ENCODE measurements at places on chromosomes 6 and 20. TPM values are rescaled to one million over a fixed set of nuclear protein-coding genes. Genes with fewer than 3 reads are reported as not detected.

Gene KDM1B
- total RNA-seq: 38.1 TPM

Gene VGLL2
- 1.7 TPM for total RNA-seq

DNA sequence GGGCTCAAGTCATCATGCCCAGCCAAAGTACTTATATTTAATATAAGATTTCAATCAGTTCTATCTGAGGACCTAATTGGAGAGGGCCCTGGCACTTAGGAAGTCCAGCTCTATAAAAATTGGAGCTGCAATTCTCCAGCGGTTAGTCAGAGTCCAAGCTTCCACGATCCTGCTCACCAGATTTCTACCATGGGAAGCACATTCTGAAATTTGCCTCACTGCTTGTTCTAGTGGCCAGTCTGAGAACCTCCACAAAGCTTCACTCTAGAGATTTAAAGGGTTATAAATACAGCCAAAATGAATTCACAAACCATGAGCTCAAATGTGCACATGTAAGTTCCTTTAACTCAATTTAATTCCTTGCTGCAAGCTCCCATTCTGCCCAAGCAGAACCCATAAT lies 33.5 kb downstream of the PNLDC1 start:
- peaks cover 25% of the 10 kb centered on the region for H3K4me1 ChIP-seq
- H3K27me3 ChIP-seq: no peaks in the 10 kb centered on the region
- no peak overlapping the region for H3K4me3 ChIP-seq
- H3K36me3 ChIP-seq: no peaks in the 10 kb centered on the region
- no peak overlapping the region for H3K27ac ChIP-seq

Gene TBP
- 44.4 TPM for total RNA-seq

Gene PROCR
- total RNA-seq: 8.2 TPM

- no peak overlapping the region for H3K4me3 ChIP-seq
- H3K27ac ChIP-seq: no peak overlapping the region
- no peaks in the 10 kb centered on the region for H3K36me3 ChIP-seq
- no peak for DNase-seq
- no peaks in the 10 kb centered on the region for H3K27me3 ChIP-seq
These were observed 10.1 kb upstream of the HEY2 start for GRCh38 chr6:125739364-125739763.

DNA sequence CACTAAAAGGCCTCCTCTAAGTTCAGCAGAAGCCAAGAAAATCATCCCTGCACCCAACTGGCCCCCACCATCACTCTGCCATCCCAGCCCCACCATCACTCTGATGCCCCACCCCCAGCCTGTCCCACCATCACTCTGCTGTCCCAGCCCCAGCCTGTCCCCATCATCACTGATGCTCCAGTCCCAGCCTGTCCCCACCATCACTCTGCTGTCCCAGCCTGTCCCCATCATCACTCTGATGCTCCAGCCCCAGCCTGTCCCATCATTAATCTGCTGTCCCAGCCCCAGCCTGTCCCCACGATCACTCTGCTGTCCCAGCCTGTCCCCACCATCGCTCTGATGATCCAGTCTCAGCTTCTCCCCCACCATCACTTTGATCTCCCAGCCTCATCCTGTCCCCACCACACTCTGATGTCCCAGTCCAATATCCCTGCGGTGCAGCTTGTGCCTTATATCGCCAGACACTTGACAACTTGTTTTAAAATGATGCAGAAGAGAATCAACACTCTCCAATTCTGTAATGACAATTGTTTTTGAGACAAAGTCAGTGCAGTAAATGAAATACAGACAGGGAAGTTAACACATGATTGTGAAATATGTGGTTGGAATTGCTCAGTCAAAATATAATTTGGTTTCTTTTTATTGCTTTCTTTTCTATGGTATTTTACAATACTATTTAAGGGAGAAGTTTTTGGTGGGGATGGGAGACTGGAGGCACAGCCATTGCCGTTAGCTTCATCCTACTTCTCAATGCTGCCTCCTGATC lies 100.8 kb downstream of the TNFAIP3 start:
- H3K36me3 ChIP-seq: no peaks in the 10 kb centered on the region
- H3K4me3 ChIP-seq: no peak overlapping the region
- no peak for DNase-seq
- H3K27ac ChIP-seq: no peak overlapping the region
- no peaks in the 10 kb centered on the region for H3K27me3 ChIP-seq
- no peaks in the 10 kb centered on the region for H3K4me1 ChIP-seq

GRCh38 chr6:89080281-89081128 lies at the start of gene PNRC1:
Gene PNRC1, plus strand, starts transcription at chr6:89080751. Its CDS starts 144 bp downstream, at chr6:89080895.
- H3K36me3 ChIP-seq: no peaks in the 10 kb centered on the region
- H3K4me3 ChIP-seq: peak within 1 kb of the TSS; percentile 100
- peaks cover 8% of the 10 kb centered on the region for H3K4me1 ChIP-seq
- H3K27ac ChIP-seq: peak within 1 kb of the TSS; percentile 100
- peak; percentile 100 for DNase-seq

Gene RSPO4
- 2.6 TPM for total RNA-seq

Gene KIAA1755
- total RNA-seq: 9.6 TPM

GRCh38 chr6:10595731-10596664 lies 74.8 kb downstream of the GCNT2 start:
- no peak for DNase-seq
- no peak overlapping the region for H3K4me3 ChIP-seq
- no peak overlapping the region for H3K27ac ChIP-seq

Gene INSM1
- total RNA-seq: 2.7 TPM

DNA sequence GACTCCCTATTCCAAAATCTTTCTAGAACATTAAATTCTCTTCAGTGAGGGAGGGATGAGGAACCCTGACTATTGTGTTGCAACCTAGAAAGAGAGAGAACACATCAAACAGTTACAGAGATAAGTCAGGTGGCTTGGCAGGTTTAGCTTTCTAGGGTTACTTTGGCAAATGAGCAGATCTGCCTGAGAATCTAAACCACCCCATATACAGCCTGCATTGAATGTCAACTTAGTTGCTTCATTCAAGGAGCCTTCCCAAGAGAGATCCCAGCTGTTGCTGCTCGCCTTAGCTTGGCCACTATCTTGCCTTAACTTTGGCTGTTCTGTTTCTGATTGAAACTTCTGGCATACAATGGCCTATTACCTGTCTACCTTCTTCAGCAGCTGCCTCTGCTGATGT lies 74.7 kb upstream of the TCF21 start:
- no peak overlapping the region for H3K27ac ChIP-seq
- no peak for DNase-seq
- H3K27me3 ChIP-seq: no peaks in the 10 kb centered on the region

DNA sequence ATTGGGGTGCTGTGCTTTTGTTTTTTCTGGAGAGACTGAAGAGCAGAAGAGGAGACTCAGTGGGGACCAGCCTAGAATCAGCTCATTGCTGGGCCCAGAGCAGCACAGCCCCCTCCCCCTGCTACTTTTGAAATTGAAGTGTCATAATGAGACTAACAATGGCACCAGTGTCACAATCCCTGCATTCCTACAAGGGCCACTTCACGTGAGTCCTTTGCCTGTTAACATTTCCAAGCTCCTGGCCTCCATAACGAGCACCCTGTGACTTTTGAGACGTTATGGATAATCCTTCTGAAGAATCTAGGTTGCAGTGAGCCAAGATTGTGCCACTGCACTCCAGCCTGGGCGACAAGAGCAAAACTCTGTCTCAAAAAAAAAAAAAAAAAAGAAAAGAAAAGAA lies 41.7 kb downstream of the CNBD2 start:
- H3K4me1 ChIP-seq: no peaks in the 10 kb centered on the region
- H3K4me3 ChIP-seq: no peak overlapping the region
- H3K27me3 ChIP-seq: no peaks in the 10 kb centered on the region
- H3K27ac ChIP-seq: no peak overlapping the region

Gene BPIFB4
- total RNA-seq: 1.1 TPM

GRCh38 chr6:537114-537513 lies 119.8 kb downstream of the HUS1B start:
- H3K27me3 ChIP-seq: no peaks in the 10 kb centered on the region
- H3K27ac ChIP-seq: no peak overlapping the region
- no peaks in the 10 kb centered on the region for H3K36me3 ChIP-seq
- DNase-seq: no peak
- no peaks in the 10 kb centered on the region for H3K4me1 ChIP-seq
- no peak overlapping the region for H3K4me3 ChIP-seq

DNA sequence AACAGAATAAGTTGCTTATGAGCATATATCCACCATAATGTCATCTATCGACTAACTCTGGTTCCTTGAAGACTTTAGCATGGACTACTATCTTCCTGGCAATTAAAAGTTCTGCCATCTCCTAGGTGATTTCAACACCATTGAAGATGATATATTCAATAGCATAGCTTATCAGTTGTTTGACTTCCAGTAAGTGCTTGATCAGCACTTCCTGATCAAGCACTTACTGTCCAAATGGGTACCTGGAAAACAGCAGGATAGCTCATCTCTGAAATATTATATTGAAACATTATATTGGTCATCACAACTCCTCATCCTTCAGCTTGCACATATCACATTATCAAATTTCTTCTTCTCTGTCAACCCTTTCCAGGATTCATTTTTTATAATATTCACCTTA lies 75.5 kb upstream of the HMGCLL1 start:
- no peak overlapping the region for H3K27ac ChIP-seq
- H3K36me3 ChIP-seq: no peaks in the 10 kb centered on the region
- no peaks in the 10 kb centered on the region for H3K4me1 ChIP-seq
- no peak overlapping the region for H3K4me3 ChIP-seq
- DNase-seq: no peak

Gene CD93
- 14.2 TPM for total RNA-seq

- no peaks in the 10 kb centered on the region for H3K27me3 ChIP-seq
- no peak for DNase-seq
- peaks cover 3% of the 10 kb centered on the region for H3K4me1 ChIP-seq
- no peaks in the 10 kb centered on the region for H3K36me3 ChIP-seq
- no peak overlapping the region for H3K4me3 ChIP-seq
These were observed 1.7 kb downstream of the CDC25B start for GRCh38 chr20:3797592-3798372.

GRCh38 chr6:53938810-53939209 lies 144.0 kb downstream of the LRRC1 start:
- H3K27me3 ChIP-seq: no peaks in the 10 kb centered on the region
- H3K36me3 ChIP-seq: no peaks in the 10 kb centered on the region
- peaks cover 12% of the 10 kb centered on the region for H3K4me1 ChIP-seq
- no peak overlapping the region for H3K4me3 ChIP-seq

DNA sequence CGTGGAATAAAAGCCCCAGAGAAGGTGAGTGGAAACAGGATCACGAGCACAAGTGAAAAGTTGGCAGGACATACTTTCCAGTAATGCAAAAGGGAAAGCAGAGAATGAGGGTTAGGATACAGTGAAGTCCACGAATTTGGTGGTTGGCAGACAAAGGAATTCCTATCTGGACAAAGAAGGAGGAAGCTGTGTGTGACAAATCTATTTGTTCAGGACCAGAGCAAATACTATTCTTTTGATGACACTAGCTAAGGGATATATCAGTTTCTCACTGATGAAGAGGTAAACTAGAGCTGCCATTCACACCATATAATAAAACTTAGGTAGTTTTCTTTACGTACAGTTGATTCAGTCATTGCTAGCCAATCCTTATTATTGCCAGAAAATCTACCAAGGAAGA lies 156.8 kb upstream of the GRIK2 start:
- no peak overlapping the region for H3K27ac ChIP-seq
- H3K4me1 ChIP-seq: no peaks in the 10 kb centered on the region
- H3K36me3 ChIP-seq: no peaks in the 10 kb centered on the region
- H3K4me3 ChIP-seq: no peak overlapping the region
- H3K27me3 ChIP-seq: no peaks in the 10 kb centered on the region

GRCh38 chr6:1613688-1614447 lies 4.2 kb downstream of the FOXC1 start:
- H3K27ac ChIP-seq: peak overlapping the region; percentile 69
- H3K36me3 ChIP-seq: no peaks in the 10 kb centered on the region
- H3K27me3 ChIP-seq: no peaks in the 10 kb centered on the region
- no peaks in the 10 kb centered on the region for H3K4me1 ChIP-seq
- peak overlapping the region; percentile 76 for H3K4me3 ChIP-seq

- H3K36me3 ChIP-seq: no peaks in the 10 kb centered on the region
- H3K27me3 ChIP-seq: no peaks in the 10 kb centered on the region
- no peak within 1 kb of the TSS for H3K27ac ChIP-seq
- peaks cover 3% of the 10 kb centered on the region for H3K4me1 ChIP-seq
- DNase-seq: no peak
These were observed at the start of gene SLC22A2 for GRCh38 chr6:160258346-160259142. Gene SLC22A2, minus strand, starts transcription at chr6:160258821. Its CDS starts 64 bp downstream, at chr6:160258757.

- no peaks in the 10 kb centered on the region for H3K36me3 ChIP-seq
- no peak overlapping the region for H3K4me3 ChIP-seq
- no peaks in the 10 kb centered on the region for H3K27me3 ChIP-seq
- H3K4me1 ChIP-seq: no peaks in the 10 kb centered on the region
- H3K27ac ChIP-seq: no peak overlapping the region
These were observed 102.2 kb downstream of the UNC5CL start for GRCh38 chr6:40936818-40937251.

GRCh38 chr6:160667639-160668481 lies 3.8 kb upstream of the LPA start:
- no peak overlapping the region for H3K4me3 ChIP-seq
- H3K27ac ChIP-seq: no peak overlapping the region
- no peaks in the 10 kb centered on the region for H3K27me3 ChIP-seq

- no peak overlapping the region for H3K27ac ChIP-seq
- no peaks in the 10 kb centered on the region for H3K27me3 ChIP-seq
- no peaks in the 10 kb centered on the region for H3K4me1 ChIP-seq
- no peak overlapping the region for H3K4me3 ChIP-seq
These were observed 89.1 kb upstream of the PCSK2 start for GRCh38 chr20:17137692-17138091.

Gene FAM162B
- total RNA-seq: 5.4 TPM

DNA sequence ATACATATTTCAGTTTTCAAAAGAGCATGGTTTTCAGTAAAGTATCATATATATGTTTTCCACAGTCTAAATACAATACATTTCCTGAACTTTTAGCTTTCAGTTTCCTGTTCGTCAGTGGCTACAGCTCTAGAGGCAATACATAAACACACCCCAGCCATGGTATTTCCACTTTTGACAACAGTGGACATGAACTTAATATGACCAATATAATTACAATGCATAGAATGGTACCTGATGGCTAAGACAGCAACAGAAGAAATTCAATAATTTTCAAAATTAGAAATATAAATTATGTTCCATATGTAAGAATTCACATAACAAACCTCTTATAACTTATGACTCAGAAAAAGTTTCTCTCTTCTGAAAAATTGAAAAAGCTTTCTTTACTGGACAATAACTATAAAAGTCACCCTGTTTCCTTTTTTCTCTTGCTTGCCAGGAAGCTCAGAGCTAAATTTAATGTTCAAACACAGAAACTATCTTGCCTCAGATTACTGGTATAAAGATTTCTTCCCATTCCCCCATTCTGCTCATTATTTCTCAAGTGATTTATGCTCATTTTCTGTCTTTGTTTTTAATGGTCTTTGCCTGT lies 19.2 kb downstream of the FKBP5 start:
- H3K27ac ChIP-seq: no peak overlapping the region
- H3K4me3 ChIP-seq: no peak overlapping the region
- no peak for DNase-seq
- H3K36me3 ChIP-seq: no peaks in the 10 kb centered on the region
- H3K4me1 ChIP-seq: peaks cover 33% of the 10 kb centered on the region

- H3K4me3 ChIP-seq: no peak overlapping the region
- H3K27ac ChIP-seq: peak overlapping the region; percentile 22
- H3K36me3 ChIP-seq: no peaks in the 10 kb centered on the region
- H3K4me1 ChIP-seq: peaks cover 8% of the 10 kb centered on the region
- no peaks in the 10 kb centered on the region for H3K27me3 ChIP-seq
These were observed 58.8 kb downstream of the FKBP5 start for GRCh38 chr6:35629876-35630378.
